ENCODE measurements at places on chromosomes 16 and 17.

DNA sequence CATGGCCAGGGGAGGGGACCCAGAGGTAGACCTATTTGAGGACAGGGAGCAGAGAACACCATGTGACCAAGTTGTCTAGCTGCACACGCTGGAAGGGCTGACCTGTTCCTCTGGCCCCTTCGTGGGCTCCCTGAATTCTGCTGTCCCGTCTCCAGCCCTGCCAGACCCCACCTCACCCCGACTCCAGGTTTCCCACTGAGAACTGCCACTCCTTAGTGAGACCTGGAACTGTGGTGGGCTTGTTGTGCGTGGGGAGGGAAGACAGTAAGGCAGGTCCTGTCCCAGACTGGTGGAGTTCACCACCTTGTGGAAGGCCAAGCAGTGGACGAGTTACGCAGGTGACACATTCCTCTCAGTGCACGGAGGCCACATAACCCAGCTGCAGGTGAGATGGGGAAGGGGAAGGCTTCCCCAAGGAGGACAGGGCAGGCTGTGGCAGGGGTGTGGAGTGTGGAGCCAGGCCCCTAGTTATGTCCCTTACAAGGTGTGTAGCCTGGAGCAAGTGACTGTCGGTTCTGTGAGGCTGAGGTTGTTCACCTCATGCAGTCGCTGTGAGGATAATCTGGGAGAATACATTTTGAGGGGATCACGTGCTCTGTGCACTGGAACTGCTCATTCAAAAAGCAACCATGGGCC lies 54.7 kb downstream of the USP22 start:
- DNase-seq = no peak

DNA sequence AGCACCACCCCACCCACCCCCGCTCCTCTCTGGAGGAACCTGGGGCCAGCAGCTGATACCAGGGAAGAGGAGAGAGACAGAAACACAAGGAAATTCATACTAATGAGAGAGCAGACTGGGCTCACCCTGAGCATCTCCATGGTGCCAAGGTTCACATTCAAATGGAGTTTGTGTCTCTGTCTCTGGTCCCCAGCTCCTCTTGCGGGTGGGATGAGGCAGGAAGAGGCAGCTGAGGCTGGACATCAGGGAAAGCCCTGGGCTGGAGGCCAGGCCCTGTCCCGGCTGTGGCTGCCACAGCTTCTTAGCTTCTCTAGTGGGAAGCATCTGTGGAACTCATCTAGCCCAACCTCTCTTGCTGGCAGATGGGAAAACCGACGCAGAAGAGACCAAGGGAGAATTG lies 121.5 kb downstream of the SDK2 start:
- no peak for DNase-seq

DNA sequence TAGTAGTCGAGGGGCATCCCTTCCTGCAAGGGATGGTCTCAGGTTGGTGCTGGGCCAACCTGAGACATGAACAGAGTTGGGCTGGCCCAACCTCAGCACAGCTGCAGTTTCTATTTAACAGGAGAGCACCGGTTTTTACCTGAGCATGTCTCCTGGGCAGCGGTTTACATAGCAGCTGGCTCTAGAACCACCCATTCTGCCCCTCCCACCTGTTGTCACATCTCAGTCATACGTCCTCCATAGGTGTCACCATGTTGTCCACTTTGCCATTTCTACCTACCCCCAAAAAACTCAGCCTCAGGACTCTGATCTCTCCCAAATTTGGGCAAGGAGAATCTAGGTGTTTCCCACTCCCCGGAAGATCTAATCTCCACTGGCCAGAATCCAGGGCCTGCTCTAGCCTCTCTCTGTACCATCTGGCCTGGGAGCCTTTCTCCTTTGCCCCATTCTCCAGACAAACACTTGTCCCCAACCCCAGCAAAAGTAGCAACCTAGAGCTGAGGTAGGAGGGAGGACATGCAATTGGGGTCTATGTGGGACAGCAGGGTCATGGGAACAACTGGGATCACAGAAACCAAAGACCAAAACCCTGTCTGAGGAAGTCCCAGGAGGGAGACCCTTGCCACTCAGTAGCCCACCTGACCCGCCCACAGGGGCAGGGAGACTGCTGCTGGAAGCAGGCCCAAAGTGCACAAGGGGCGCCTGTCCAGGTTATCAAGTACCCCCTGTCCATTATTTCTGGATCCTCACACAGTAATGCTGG lies 19.1 kb downstream of the ETV4 start:
- DNase-seq = no peak

DNA sequence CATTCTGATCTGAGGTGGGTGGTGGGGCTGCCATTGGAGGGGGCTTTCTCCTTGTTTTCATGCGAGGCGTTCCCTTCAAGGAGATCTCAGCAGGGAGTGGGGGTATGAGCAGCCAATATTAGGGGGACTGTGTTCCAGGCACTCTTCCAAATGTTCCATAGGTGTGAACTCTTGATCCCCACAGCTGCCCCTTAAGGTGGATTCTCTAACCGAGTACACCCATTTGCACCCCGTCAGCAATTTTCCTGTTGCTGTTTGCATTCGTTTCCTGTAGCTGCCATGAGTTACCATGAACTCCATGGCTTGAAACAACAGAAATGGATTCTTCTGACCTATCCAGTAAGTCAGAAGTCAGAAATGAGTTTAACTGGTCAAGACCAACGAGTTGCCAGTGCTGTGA lies 3.7 kb upstream of the PRR15L start:
- no peak for DNase-seq

- DNase-seq = peak; percentile 85
Observed at GRCh38 chr16:22623351-22623781, 112.7 kb downstream of the NPIPB5 start.

- peak; percentile 25 for DNase-seq
Observed at GRCh38 chr16:2223942-2224486, 623 bp downstream of the E4F1 start.

Data from renal cortical epithelial cell (primary cell).